ENCODE measurements at places on chromosomes 3 and 15.

- DNase-seq, result no peak
These were observed 141.7 kb downstream of the SRGAP3 start for GRCh38 chr3:9107738-9108137.

DNA sequence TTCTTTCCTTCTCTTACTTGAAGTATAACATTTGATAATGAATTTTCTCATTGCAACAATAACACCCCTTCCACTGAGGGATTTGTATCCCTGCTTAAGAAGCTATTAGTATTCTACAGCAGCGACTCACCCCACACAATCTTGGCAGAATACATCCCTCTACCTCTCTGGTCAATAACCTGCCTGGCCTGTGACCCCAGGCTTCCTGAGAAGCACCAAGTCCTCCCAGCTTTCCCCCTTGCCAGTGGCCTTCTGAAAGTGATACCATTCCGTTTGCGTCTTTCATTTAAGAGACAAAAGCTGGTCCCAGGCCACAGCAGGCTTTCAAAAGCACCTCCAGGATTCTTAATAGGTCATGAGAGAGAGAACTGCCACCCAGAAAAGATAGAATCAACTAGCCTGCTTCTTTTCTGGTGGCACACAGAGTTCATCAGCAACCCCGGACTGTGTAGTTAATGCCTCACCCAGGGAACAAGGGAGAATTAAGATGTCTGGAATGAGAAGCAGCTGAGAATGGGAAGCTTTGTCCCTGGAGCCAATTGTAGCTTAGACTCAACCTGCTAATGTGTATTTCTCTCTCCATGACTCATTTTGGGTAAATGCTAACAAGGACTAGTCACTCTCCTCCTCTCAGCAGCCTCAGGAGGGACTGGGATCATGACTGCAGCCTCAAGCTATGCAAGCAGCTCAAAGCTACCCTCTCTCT is 101.0 kb upstream of the CPNE4 start:
- DNase-seq, result no peak

DNA sequence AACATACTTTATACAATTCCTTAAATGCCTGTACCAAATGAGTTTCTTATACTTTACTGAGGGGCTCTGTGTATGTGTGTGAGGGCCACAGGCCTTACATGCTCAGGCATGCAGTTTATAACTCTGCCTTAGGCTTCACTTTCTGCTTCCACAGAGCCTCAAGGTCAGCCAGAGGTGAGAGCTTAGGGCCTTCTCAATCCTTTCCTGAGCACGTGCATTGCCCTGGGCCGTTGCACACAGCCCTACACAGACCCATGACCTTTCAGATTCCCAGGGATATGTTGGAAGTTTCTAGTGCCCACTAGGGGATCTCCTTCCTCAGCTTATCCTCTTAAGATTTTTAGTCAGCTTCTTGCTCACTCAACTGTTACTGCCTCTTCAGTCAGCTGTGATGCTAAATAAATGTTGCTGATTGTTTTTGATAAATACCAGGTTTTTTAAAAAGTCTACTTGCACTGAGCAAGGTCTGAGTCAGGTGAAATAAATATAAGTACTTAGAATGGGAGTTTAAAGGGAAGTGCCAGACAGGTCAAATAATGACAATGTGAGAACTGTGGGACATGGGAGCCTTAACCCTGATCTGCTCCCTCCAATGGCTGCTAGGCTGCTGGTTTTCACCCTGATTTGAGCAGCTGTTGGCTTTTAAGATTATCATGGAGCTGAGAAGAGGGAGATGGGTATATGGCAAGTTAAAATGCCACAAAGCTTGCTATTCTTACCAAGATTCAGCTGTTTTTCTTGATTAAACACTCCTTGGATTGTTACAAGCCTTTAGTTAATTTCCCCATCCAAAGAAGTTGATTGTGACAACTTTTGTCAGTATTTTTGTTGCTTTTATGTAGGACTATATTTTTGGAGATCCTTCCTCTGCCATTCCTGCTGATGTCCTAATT is 169.5 kb downstream of the PLD1 start:
- no peak for DNase-seq

GRCh38 chr3:11078826-11079515 is 75.3 kb upstream of the HRH1 start:
- no peak for DNase-seq

Measured in globus pallidus (tissue), 1 donor.